Sigmoid colon (tissue), 7 donors: ENCODE measurements at places on chromosomes 2 and 18.

- DNase-seq, result no peak
Measured at GRCh38 chr2:218262237-218262600, 1.4 kb downstream of the GPBAR1 start.

GRCh38 chr2:56707218-56707617, 523.4 kb downstream of the CCDC85A start:
- no peak for DNase-seq

DNA sequence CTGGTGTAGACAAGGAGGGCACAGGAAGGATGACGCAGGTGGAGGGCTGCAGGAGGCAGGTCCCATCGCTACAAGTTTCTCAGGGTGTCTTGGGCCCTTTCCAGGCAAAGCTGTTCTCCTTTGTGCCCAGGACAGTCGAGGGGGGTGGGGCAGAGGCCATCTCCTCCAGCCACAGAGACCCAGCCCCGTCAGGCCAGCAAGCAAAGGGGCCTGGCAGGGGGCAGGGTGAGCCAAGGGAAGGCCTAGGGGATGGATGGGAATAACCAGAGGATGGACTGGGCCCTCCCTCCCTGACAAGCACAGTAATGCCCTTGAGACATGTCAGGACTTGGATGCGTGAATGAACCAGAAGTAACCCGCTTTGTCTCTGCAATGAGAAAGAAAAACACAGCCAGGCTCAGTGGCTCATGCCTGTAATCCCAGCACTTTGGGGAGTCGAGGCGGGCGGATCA, 6.3 kb downstream of the TCF23 start:
- no peak for DNase-seq

- DNase-seq, result no peak
Measured at GRCh38 chr2:192885569-192886160, 690.9 kb upstream of the TMEFF2 start.

- no peak for DNase-seq
Measured at GRCh38 chr2:232142502-232142901, 181.0 kb downstream of the DIS3L2 start.

- no peak for DNase-seq
Measured at GRCh38 chr18:46437061-46437460, 220.0 kb downstream of the LOXHD1 start.

DNA sequence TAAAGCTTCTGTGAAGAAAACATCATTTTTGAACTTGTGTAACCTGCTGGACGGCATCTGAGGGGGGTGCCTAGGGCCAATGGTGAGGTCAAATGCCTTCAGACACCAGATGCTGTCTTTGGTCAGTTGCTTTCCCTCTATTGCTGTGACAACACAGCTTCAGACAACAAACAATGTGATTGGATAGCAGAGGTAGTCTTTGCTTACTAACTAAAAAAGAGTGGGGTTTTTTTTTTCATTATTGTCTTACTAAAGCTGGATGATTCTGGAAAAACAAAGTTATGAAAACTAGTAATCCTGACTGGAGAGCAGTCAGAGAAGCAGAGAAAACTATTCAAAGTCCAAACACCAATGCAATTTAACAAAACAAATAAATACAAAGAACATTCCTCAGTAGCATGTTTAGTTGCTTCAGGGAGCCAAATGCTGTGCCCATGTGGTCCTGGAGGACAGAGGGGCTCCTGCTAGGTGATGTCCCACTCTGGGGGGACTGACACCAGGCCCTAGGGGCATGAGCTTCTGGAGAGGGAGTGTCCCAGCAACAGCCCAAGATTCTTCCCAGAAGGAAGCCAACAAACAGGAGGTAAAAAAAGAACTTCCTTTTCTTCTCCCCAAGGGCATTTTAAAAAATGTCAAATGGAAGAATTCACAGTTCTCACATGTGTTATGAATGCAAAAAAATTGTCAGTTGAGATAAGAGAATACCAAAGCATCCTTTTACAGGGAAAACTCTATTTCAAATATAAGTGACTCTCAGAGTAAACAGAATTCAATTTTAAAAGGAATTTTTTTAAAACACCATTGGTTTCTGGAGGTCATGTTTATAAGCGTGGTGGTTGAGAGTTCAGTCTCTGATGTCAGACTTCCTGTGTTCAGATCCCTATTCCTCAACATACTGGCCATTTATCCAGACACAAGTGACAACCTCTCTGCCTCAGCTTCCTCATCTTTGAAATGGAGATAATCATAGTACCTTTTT, 181.1 kb upstream of the PGAP1 start:
- peak; percentile 87 for DNase-seq

GRCh38 chr2:98731041-98731893, at the start of gene MGAT4A:
Gene MGAT4A (minus strand): TSS chr2:98731132. CDS start chr2:98726332, 4,800 bp downstream.
- DNase-seq, result peak; percentile 90

DNA sequence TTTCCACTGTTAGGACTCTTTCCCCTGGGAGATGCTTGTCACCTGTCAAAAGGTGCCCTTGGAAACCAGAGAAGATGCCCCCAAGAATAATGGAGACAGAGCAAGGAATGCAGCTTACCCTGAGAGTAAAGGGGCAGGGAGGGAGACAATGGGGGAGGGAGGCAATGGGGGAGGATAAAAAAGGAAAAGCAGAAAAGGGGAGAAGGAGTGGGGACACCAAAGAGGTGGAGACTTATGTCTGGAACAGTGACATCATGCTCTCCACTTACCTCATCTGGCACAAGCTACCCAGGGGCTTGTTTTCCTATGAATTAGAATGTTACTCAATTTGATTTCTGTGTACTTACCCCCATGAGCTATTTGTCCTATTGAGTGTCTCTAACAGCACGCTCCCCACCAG, 67.9 kb downstream of the MRO start:
- no peak for DNase-seq

GRCh38 chr2:52659546-52659945, 1108.1 kb upstream of the CHAC2 start:
- no peak for DNase-seq

- no peak for DNase-seq
Measured at GRCh38 chr2:47777277-47777937, 5.5 kb upstream of the MSH6 start.

DNA sequence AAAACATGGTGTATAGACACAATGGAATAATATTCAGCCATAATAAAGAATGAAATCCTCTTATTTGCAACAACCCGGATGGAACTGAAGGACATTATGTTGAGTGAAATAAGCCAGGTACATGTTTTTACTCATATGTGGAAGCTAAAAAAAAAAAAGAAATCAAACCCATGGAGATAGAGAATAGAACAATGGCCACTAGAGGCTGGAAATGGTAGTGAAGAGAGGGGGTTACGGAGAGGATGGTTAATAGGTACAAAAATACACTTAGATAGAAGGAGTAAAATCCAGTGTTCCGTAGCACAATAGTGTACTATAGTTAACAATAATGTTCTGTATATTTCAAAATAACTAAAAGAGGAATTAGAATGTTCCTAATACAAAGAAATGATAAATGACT, 12.8 kb upstream of the KIAA2012 start:
- no peak for DNase-seq

- no peak for DNase-seq
Measured at GRCh38 chr2:46544581-46544980, 65.2 kb downstream of the TMEM247 start.

GRCh38 chr18:53698907-53699306, 525.6 kb downstream of the MBD2 start:
- DNase-seq, result no peak

- no peak for DNase-seq
Measured at GRCh38 chr2:77155511-77155910, 366.7 kb downstream of the LRRTM4 start.

GRCh38 chr2:179049546-179050311, at the start of gene CCDC141:
Gene CCDC141 (minus strand): TSS chr2:179050137. CDS start chr2:179049941, 196 bp downstream.
- no peak for DNase-seq

DNA sequence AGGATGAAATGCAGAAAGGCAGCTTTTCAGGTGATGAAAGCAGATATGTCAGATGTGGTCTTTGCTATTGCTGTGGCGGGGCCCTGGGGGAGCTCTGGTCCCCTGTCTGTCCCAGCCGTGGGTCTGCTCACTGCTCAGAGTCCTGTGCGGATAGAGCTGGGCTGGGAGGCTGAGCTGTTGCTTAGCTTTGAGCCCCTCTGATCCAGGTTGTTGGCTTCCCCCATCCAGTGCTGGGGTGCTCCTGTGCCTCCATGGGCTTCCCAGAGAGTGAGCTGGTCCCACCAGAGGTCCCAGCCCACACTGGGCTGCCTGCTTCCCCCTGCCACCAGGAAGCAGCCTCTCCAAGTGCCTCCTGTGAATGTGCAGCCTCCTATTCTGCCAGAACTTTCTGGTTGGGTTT, 55.4 kb downstream of the SH3RF3 start:
- peak; percentile 60 for DNase-seq

DNA sequence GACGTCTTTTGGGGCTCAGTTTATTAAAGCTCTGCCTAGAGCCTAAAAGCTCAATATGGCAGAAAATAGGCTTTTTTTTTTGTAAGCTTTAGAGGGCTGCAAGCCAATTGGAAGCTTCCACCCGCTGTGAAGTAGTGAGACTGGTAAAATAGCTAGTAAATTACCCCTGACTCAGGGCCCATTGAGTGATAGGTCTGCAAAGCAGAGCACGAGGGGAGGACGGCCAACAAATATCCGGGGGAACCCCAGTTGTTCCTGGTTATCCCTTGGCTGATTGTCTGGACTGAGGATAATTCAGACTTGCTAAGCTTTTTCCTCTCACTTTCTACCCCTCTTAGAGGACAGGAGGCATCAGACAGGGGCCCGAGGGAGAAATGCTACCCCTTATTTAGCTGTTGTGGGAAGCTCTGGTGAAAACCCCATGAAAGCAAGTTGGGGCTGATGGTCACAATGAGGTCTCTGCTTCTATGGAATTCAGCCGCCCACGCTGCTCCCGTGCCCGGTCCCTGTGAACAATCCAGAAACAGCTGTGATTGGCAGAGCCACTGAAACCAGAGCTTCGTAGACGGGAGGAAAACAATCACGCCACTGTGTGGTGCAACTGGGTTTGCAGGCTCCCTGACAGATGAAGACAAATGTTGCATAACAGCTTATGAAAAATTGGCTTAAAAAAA, 141.9 kb upstream of the LGALSL start:
- peak; percentile 88 for DNase-seq

GRCh38 chr2:96727431-96727830, 12.4 kb downstream of the LMAN2L start:
- peak; percentile 10 for DNase-seq

- no peak for DNase-seq
Measured at GRCh38 chr2:37792366-37792765, 120.9 kb upstream of the CDC42EP3 start.

- no peak for DNase-seq
Measured at GRCh38 chr2:176395273-176395854, 126.1 kb downstream of the MTX2 start.

- DNase-seq, result no peak
Measured at GRCh38 chr18:36321658-36322407, 24.3 kb downstream of the FHOD3 start.
